ENCODE measurements at places on chromosomes 1 and 21.
A peak's percentile ranks its signal among the peaks of the same experiment; 100 is the strongest.

- DNase-seq: no peak
Measured at GRCh38 chr1:215865060-215865459, 298.0 kb downstream of the KCTD3 start.

GRCh38 chr1:209564849-209565248 is 18.7 kb upstream of the CAMK1G start:
- DNase-seq: no peak

- DNase-seq: no peak
Measured at GRCh38 chr1:3695326-3696217, 43.3 kb downstream of the TP73 start.

DNA sequence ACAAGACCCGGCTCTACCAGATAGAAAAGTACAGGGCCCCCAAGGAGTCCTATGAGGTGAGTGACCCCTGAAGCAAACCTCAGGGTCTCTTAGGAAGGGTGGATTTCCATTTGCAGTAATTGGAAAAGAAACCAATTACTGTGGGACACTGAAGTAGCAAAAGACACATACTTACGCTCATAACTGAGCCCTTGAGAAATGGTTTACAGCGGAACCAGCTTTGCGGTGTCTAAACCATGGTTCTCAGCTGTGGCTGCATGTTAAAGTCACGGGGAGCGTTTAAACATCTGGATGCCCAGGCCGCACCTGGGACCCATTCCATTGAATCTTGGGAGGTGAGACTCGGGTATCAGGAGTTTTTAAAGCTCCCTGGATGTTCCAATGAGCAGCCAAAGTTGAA is 110.7 kb downstream of the HUNK start:
- no peak for DNase-seq

- no peak for DNase-seq
Measured at GRCh38 chr1:231778009-231778719, 151.6 kb downstream of the DISC1 start.

DNA sequence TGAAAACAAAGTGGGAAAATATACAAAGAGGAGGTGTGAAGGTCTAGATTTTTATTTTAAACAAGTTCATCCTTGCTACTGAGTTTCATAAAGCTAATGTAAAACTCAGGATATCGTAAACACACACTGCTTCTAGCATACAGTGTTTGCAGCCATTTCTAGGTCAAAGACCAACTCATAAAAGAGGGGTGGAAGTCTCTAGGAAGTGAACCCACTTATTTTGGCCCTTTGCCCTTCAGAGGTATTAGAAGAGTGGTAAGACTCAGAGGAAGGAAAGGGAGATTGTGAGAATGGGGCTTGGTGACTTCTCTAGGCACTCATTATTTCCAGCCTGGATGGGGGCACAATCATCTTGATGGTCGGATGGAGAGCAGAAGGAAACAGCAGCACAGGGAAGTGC is 91.2 kb downstream of the TNFSF18 start:
- DNase-seq: no peak

GRCh38 chr1:25914074-25914995 is 8.1 kb upstream of the STMN1 start:
- no peak for DNase-seq

DNA sequence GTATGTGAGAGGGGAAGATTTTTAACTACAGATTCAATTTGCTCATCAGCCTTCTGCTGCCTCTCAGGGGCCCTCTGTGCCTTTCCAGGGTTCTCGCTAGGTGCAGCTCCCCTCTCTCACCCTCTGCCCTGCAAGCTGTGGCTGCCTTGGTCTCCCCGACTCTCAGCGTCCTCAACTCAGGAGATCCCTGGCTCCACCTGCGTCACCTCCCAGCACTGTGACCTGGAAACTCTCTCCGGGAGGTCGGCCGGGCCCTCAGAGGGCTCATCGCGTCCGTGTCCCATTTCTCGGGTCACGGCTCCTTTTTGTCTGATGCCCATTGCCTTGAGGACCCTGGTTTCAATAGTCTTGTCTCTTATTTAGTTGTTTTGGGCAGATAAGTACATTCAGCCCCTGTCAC is 63.5 kb upstream of the ADARB1 start:
- DNase-seq: no peak

DNA sequence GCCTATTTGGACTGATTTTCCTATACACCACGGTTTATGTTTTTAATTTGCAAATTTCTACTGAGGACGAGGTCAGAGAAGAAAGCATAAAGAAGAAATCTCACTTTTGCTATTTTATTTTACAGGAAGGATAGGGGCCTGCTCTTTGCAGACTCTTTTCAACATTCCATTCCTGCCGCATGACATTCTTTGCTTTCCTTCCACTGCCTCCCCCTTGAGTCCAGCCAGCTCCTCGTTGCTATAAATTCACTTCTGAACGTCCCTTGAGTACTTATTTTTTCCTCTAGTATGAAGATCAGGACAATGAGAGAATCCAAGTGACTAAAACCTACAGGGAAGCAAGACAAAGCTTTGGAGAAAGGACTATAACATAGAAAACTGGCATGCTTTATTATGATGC is 53.4 kb upstream of the PTGFR start:
- DNase-seq: no peak

GRCh38 chr1:165915480-165915879 is 88.1 kb downstream of the UCK2 start:
- no peak for DNase-seq

GRCh38 chr1:59695252-59695651 is 119.5 kb upstream of the HOOK1 start:
- no peak for DNase-seq

GRCh38 chr1:203325026-203325417 is 19.7 kb downstream of the BTG2 start:
- peak; percentile 94 for DNase-seq

DNA sequence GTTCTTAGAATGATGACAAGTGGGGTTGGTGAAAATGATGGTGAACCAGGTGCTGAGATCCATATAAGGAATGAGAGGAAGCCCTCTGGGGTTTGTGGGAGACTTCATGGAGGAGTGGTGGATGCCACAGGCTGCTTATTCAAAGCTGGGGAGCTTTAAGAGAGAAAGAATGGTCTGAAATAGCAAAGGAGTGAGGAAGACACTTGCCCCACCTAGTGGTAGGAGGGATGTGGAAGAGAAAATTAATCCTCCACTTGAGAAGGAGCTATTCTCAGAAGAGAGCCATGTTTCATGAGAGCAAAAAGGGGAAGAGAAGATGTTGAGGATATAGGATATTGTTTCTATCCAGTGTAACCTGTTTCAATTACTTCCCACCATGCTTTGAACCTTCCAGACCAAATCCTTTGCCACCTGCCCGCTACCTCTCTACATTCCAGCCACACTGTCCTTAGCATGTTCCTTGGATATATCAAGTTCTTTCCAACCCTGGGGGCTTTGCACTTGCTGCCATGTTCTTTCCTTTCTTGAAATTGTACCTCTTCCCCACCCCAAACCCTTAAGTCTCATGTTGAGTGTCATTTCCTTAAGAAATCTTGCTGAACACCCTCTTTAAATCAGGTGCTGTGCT is 19.6 kb upstream of the ZNF648 start:
- DNase-seq: peak; percentile 34

DNA sequence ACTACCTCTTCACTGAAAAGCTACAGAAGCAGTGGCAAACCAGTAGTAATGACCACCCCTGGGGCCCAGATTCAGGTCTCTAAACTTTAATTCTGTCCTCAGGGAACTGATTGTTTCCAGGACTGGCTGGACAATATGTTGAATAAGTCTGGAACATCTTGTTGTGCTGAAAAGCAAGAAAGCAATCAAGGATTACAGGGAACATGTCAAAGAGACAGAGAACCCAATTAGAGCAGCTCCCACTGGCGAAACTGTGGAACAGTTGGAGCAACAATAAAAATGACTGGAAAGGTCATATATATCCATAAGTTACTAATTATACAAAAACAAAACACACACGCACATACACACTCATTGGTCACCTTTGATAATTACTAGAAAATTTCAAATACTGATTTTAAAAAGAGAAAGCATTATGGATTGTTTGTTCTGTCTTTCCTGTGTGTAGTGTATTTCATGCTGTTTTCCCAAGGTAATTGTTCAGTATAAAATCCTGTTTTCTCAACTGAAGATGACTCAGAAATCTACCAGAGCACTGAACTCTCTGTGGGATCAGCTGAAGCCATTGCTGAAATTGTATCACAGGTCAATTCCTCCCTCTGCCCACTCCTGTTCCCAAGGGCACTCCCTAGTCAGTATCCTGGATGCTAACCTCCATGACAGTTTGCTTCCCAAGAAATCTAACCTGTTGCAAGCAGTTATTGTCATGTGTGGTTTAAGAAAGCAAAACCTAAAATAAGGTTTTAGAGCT is 83.6 kb upstream of the RGS1 start:
- no peak for DNase-seq

DNA sequence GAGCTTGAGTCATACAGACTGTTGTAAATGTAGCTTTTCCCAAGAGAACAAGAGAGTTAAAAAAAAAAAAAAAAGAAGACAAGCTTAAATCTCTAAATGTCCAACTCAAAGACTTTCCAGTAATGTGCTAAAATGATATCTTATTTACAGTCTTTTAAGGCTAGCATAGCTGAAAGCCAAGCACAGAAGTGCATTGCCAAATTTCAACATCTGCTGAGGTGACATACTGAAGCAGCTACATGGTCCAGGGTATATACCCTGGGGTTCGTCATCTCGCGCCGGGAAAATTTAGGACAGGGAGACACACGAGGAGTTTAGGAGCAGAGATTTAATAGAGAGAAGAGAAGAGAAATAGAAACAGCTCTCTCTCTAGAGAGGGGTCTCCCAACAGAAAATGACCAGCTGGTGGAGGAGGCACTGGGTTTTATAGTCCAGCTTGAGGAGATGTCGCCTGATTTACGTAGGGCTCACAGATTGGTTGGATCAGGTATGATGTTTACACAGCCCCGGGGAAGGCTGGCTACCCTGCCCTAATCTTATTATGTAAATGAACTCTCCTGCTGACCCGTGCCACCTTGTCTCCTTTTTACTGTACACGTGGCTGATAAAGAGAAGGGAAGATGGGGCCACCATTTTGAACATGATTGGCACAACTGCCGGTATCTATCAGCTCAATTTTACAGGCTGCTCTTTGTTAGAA is 172.7 kb downstream of the TRIM33 start:
- DNase-seq: no peak

DNA sequence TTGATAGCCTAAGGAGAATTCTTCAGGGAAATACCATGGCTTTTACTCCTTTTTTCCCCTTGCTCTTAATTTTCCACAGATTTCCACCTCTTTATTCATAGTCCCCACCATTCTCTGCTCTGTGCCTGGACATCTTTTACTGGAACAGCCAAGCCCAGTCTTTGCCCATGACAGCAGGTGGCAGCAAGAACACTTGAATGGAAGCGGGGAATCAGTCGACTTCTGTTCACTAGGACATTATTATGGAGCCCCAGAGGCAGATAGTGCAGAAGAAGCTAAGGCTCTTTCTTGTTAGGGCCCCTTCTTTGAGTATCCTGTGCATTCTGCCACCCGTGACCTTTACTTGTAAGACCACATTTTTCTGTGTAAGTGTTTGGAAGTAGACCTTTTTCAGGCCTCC is 6.3 kb downstream of the OR14I1 start:
- no peak for DNase-seq

DNA sequence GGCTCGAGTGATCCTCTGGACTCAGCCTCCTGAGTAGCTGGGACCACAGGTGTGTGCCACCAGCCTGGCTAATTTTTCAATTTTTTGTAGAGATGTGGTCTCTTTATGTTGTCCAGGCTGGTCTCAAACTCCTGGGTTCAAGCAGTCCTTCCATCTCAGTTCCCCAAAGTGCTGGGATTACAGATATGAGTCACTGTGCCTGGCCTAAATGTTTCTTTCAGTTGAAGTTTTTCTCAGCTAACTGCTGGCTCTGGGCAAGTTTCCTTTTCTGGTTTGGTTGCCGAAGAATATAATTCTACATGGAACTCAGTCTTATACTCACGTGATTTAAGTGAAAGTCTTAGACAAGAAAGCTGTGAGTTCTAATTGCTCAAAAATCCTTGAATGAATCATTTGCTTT is 57.0 kb downstream of the SASS6 start:
- DNase-seq: no peak

DNA sequence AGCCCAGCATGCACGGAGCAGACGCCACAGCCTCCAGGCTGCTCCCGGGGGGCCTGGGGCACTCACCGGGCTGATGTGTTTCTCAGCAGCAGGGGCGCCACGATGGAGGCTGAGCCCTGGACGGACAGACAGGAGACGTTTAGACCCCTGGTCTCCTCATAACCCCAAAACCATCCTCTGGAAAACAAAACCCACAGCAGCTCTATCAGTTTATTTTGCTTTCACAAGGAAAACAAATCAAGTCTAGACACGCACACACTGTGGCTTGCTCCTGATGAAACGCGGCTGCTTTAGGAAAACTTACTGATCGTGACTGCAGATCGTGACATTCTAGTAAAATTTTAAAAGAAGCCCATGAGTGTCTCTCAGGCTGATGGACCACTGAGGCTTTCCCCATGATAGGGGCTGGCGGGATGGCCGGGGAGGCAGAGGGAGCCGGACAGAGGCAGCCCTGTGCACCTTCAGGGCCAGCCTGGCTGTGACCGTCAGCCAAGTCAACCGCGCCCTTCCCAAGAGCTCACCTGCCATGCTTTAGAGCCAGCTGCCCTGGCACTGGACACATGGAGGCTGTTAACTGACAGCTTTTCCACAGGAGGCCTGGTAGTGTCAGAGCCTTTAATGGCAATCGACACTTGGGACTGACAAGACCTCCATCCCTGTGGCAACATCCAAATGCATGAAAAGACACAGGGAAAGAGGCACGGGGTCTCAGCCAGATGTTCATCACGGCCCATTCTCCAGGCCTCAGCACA is 5.2 kb downstream of the POFUT2 start:
- no peak for DNase-seq

DNA sequence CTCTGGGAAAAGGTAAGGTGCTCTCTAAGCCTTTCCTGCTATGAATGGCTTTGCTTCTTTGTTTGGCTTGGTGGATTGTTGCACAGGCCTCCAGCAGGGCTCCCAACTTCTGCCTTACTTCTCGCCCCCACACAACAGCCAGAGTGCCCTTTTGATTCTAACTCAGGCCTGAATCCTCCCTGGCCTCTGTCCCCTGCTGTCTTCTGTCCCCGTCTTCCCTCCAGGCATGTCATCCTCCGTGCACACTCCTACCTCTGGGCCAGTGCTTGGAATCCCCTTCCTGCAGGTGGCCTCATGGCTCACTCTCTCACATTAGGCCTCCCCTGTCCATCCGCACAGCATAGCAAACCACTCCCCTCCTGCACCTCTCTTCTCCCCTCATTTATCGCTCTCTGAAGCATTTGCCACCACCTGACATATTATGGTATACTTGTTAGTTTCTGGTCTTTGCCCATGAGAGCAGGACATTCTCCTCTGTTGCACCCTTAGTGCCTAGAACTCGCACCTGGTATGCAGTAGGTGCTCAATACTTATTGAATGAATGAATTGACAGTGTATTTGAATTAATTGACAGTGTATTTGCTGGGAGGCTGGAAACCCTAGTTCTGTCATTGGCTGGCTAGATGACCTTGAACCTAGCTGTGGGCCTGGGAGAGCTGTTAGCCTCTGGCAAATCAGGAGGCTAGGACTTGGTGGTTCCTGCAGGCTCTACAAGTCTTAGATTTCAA is 2.9 kb downstream of the ZDHHC18 start:
- DNase-seq: no peak

GRCh38 chr1:218164111-218164929 is 120.8 kb upstream of the RRP15 start:
- DNase-seq: peak; percentile 32

- DNase-seq: no peak
Measured at GRCh38 chr1:19205403-19205802, 4.7 kb downstream of the UBR4 start.

GRCh38 chr1:59505596-59506028 is 208.7 kb downstream of the FGGY start:
- DNase-seq: no peak
